ENCODE measurements at places on chromosomes 7 and 10.

- no peak for DNase-seq
These were observed 512.0 kb downstream of the KIF20B start for GRCh38 chr10:90213346-90213745.

- no peak for DNase-seq
These were observed 757.8 kb downstream of the INHBA start for GRCh38 chr7:40944981-40945585.

DNA sequence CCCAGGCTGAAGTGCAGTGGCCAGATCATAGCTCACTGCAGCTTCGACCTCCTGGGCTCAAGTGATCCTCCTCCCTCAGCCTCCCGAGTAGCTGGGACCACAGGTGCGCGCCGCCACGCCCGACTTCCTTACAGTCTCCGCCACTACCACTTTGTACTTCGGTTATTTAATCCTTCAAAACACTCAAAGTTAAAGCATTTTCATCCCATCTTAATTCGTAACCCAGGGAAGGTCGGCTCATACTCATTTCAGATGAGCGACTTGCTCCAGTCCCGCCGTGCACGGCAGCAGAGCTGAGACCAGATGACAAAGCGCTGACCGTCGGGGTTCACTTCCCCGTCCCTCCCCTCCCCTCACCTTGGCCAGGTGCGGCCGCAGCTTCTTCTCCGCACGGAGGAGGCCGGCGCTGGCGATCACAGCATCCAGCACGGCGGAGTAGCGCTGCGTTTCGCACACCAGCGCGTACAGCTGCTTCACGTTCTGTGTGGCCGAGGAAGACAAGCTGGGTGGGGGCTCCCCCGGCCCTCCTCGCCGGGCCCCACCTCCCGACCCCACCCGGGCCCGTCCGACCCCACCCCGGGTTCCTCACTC, 457 bp downstream of the NSUN5 start:
- DNase-seq: no peak

DNA sequence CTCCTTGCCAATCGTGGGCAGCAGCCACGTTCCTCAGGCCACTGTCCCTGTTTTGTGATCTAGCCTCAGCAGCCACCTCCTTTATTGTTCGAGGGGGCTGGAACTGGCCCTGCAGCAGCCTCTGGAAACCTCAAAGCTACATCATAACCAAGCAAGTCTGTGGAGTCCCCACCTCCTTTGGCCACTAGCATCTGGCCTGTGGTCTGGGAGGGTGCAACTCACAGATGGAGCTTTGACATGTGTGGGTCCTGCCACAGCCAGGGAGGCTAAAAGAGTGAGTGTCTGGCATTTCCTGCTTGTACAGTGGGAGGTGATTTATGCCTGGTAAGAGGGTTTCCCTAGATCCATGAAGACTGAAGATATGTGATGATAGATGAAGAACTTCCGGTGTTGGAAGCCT, 32.3 kb upstream of the NUB1 start:
- DNase-seq: no peak

DNA sequence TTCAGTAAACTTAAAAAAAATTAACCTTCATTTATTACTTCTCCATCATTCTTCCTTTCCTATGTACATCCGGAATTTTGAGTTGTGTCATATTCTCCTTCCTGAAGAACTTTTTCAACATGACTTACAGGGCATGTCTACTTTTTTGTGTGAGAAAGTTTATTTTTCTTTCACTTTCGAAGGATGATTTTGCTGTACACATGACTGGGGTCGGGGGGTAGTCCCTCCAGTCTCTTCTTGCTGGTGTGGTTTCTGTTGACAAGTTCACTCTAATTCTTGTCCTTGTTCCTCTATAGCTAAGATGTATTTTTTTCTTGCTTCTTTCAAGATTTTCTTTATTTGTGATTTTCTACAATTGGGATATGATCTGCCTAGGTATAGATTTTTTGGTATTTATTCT, 55.8 kb downstream of the INPP5A start:
- no peak for DNase-seq

DNA sequence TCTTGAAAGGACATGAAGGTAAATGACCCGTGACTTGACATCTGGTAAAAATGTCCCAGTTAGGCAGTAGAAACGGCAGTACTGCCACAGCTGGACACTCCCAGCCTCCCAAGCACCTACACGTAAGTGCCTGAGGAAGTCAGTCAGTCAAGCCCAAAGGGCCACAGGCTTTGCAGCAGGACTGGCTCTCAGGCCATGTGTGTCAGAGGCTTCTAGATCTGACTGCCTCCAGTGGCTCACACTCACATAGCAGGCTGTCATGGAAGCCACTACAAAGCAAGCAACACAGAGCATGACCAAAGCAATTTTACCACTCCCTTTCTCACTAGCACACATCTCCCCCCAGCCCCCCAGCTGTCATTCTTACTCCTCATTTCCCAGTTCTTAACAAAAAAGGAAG, 17.8 kb upstream of the CCNJ start:
- no peak for DNase-seq

DNA sequence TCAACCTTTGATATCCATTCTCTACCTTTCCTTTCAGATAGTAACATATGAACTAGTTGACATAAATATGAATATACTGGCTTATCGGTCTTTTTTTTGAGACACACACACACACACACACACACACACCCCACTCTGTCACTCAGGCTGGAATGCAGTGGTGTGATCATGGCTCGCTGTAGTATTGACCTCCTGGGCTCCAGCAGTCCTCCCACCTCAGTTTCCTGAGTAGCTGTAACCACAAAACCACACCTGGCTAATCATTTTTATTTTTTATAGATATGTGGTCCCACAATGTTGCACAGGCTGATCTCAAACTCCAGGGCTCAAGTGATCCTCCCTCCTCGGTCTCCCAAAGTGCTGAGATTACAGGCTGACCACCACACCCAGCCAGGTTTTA, 14.2 kb upstream of the NT5C3A start:
- DNase-seq: no peak

DNA sequence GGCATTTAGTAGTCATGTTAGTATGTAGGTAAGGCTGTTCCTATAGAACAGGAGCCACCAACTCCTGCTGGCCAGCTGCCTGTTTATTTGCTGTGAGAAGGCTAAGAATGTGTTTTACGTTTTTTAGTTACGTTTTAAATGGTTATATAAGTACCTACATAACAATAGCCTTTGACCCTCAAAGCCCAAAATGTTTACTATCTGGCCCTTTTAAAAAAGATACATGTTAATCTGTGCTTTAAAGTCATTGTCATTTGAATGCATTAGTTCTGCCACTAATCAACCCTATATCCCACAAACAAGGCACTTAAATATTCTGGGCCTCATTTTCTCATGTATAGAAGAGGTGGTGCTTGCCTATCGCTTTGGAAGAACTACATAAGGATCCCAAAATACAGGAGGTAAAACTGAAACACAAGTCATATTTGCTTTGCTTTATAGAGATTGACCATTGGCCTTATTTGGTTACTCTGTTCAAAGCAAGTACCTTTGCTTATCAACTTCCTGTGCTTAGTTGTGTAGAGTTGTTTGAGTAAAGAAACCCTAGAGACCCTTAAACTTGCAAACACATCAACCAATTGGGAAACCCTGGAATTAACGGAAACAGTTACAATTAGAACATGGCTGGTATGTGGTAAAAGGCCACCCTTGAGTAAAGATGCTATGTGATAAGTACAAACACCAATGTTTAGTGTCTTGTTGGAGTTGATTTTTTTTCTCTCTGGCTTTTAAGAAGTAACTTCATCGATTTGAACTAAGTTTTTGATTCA, 25.9 kb downstream of the TIMM23 start:
- no peak for DNase-seq

DNA sequence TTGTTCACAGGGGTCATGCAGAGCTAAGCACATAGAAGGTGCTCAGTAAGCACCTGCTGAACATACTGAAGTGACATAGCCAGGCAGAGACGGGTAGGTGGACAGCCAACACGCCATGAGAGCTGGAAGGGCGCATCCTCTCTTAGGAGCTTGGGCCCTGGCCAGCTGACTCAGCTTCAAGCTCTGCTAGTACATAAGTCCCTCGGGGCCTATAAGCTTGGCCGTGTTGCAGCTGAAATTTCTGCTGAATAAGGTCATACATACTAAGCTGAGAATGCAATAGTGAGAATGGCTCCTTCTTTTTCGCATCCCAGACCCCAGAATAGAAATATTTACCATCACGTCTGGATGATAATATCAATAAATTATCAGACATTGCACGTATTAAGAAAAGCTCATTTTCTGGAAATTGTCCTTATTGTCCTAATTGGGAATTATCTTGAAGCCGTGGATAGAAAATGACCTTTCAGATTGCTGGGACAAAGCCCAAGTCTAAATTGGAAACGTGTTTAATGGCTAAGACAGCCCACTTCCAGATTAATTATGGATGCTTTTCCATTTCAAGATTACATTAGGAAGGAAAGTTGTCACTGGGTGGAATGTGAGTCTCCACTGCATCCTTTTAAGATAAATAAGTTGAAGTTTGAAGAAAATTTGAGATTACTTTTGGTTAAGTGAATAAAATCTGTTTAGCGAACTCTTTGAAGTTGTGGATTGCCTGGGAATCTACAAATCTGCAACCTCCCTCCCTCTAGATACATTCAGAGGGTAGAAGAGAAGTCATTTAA, 287.1 kb upstream of the C7orf33 start:
- no peak for DNase-seq

DNA sequence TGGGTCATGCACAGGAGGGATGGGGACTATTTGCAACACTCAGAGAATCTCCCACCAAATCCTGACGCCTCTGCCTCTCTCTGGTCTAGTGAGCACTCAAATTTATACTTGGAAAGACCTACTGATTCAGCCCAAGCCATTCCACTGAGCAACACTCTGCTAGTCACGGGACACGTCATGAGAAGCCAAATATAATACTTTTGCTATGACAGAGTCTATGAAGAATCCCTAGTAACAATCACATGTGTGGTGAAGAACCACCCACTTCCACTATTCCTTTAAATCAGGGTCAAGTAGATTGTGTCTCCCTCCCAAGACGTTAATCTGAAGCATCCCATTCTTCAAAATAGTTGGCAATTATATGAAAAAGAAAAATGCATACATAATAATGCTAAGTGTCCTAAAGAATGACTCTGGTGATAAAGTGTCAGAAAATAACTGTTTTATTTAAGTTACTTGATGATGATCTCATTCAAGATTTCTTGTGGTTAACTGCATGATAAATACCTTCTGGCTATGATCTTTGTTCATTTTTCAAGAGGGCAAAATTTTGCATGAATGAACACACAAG, 28.5 kb downstream of the CHCHD3 start:
- DNase-seq: no peak

DNA sequence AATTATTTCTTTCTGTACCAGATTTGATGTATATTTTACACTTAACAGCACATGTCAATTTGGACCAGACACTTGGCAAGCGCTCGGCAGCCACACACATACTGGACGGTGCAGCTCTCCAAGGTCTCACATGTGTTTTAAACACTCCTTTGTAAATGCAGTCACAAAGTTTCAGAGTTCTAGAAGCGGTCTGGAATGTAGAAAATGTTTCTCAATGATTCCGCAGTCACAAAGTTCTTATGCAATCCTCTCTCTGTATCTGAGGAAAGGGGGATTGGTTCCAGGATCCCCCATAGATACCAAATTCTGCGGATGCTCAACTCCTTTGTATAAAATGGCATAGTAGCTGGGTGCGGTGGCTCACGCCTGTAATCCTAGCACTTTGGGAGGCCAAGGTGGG, 253.0 kb upstream of the GRB10 start:
- DNase-seq: no peak

DNA sequence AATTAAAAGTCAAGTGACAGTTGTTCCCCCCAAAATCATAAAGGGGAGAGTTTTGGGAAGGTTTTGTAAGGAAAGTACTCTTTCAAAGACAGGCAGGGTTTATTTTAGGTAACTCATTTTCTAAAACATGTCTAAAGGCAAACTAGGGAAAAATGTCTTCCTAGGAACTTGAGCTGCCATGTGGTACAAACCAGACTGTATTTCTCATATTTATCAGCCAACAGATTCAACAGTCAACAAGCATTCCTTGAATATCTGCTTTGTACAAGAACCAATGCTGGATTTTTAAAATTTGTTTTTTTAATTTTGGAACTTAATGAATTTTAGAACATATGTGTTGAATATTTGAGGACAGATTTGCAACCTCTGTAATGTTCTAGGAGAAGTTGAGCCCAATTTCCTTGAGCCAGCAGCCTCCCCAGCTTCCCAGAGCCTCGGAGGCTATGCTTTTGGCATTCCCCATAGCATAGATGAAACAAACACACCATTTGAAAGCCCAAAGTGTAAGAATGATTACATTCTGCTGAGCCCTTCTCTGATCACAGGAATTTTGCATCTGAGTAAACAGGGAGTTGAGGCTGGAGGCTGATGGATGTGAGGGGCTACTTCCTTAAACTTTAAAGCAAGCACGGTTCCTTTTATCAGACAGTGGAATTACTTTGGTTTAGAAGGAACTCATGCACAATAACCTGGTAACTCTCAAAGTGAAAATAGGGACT, 345.1 kb downstream of the RNLS start:
- no peak for DNase-seq

GRCh38 chr10:125928928-125929585, 32.7 kb downstream of the FANK1 start:
- no peak for DNase-seq

GRCh38 chr10:78212060-78212785, 178.6 kb downstream of the RPS24 start:
- DNase-seq: no peak

- DNase-seq: no peak
These were observed 5.2 kb upstream of the GATA3 start for GRCh38 chr10:8049045-8049864.

DNA sequence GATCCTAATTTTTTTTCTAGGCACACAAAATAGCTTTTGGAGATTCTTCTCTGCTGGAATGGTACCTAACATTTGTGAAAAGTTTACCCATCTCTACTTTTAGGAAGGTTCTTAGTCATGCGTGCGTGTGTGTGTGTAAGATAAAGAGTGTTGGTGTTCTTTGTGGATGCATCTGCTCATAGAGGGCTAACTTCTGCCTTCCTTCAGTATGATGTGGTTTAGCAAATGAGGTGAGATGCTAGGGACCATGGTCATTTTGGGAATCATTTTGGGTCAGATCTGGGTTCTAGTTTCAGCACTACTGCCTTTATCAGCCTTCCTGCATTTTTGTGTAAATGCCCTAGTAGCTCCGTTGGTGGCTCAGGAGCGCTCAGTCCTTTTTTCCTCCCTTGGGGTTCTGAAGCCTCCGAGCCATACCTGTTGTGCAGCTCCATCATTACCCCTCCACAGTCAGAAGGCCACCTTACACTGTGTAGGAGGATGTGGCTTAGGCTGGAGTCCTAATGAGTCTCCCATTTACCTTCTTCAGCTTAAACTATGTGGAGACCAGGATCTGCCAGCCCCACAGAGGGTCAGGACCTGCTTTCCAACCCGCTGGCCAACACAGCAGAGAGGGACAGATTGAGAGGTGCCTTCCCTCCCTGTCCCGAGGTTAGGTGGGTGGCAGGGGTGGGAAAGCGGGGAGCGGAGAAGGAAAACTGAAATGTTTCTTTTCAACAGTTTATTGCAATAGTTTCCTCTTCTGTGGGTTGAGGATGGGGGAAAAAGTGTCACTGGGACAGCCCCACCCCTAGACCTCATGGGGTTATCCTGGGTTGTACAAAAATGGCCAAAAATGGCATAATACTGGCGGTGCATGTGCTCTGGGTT, 31.2 kb downstream of the TSPAN14 start:
- no peak for DNase-seq

All from CD4-positive, alpha-beta T cell treated with Interleukin-4 for 4 hours (primary cell).